ENCODE measurements at places on chromosomes 2 and 18.

- no peak for DNase-seq
Measured at GRCh38 chr2:238505119-238505891, 78.6 kb downstream of the ASB1 start.

DNA sequence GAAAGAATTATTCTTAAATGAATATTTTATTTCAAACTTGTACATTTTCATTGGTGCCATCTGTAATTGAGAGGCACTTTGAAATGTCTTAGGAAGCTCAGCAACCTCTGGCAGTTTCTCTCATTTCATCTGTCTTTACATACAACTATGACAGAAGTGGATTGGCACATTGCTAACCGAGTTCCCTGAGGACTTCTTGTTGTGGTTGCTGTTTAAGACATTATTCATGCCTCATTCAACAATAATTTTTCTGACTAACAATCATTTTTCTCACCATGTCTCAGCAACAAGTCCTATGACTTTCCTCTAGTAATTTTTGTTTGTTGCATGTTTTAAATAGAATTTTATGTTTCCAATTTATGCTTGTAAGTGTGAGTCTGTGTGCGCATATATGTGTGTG, 284.0 kb upstream of the CWC22 start:
- no peak for DNase-seq

DNA sequence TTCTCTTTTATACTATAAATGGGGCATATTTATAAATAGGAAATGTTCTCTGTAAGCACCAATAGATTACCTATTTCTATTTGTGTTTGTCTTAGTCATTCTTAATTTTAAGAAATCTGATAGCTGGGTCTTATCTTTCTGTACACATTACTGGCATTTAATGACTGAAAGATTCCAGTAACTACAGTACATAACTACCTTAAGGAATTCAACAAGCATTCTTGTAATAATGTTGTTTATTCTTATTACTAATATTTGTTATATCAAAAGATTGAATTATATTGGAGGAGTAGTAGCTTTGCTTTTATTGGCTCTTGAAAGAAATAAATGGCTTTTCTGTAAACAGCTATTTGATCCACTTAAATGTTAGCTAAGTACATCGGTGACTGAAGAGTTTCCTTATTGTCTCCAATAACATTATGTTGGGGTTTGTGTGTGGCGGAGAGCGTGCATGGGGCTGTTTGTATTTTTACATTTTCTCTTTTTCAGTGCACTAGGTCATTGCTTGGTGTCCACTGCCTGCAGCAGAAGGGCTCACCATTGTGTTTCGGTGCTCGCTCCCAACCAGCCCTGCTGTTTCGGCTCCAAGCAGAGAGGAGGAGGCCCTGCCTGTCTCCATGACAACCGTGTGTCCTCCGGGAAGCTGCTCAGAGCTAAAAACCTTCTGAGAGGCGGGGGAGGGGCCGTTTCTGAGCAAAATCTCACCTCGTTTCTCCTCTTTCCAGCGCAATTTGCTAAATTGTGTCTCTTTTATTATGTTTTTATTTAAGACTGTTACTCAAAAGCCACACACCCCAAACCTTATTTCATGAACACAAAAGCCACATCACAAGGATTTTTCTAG, 112.5 kb upstream of the SLC38A11 start:
- peak; percentile 47 for DNase-seq

DNA sequence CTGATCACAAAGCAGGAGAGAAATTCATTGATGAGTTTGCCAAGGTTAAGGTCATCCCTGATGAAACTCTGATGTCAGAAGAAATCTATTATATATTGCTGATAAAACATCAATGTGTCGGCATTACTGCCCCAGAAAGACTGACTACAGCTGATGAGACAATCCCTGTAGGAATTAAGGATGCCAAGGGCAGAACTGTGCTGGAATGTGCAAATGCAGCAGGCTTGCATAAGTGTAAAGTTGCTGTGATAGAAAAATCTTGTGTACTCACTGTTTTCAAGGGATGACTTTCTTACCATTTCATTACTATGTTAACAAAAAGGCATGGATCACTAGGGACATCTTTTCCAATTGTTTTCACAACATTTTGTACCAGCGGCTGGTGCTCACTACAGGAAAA, 19.7 kb upstream of the MARCO start:
- no peak for DNase-seq

GRCh38 chr2:16470936-16471490, 194.6 kb downstream of the CYRIA start:
- DNase-seq = no peak

- peak; percentile 51 for DNase-seq
Measured at GRCh38 chr2:105329561-105330495, at the start of gene TGFBRAP1. TGFBRAP1 (minus strand) TSS chr2:105329735; CDS start chr2:105308301, 21,434 bp downstream.

GRCh38 chr18:34639687-34640086, 70.4 kb upstream of the DTNA start:
- DNase-seq = peak; percentile 38

- DNase-seq = peak; percentile 27
Measured at GRCh38 chr2:232214053-232214452, 164.5 kb upstream of the ALPP start.

DNA sequence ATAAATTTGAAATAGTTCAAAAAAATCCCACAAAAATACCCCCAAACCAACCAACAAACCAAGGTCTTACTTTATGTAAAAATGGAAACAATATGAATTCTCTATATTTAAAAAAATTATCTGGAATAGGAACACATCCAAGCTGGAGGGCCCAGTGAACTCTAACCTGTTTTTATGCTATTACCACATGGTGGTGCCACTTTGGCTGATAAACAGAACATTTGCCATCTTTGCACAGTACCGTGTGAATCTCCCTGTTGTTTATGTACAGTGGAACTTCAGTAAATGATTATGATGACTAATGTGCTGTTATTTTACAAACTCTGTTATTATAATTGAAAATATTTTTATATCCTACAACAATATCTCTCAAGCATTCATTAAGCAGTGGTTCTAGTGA, 145.3 kb upstream of the SMAD7 start:
- DNase-seq = peak; percentile 34

DNA sequence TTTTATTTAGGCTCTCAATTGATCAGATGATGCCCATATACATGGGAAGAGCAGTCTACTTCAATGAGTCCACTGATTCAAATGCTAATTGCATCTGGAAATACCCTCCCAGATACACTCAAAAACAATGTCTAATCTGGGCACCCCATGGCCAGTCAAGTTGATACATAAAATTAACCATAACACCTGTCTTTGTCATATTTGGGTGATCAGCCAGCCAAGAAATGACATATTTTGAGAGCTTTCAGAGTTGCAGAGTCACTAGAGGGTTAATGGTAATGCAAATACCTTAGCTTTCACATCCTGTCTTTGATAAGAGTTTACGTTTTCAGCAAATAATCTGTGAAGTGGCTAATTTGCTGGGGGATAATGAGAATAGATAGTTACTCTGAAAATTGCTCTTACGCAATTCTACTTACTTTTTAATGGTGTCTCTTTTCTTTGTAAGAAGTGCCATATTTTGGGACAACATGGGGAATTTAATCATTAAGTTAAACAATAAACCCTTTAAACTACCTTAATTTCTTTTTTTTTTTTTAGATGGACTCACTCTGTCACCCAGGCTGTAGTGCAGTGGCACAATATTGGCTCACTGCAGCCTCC, 49.1 kb downstream of the CCDC195 start:
- no peak for DNase-seq

DNA sequence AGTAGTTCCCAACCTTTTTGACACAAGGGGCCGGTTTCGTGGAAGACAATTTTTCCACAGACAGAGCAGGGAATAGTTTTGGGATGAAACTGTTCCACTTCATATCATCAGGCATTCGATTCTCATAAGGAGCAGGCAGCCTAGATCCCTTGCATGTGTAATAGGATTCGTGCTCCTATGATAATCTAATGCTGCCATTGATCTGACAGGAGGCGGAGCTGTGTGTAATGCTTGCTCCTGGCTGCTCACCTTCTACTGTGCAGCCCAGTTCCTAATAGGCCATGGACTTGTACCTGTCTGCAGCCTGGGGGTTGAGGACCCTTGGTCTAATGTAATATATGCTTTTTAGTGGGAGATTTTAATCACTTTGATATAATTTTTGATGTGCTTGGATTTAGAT, 188.7 kb upstream of the KLHL14 start:
- no peak for DNase-seq

- DNase-seq = no peak
Measured at GRCh38 chr2:15494877-15495276, 66.3 kb downstream of the NBAS start.
